ENCODE measurements at places on chromosomes 4 and X.

- no peak for DNase-seq
Measured at GRCh38 chrX:1493412-1493811, 40.7 kb upstream of the ASMTL start.

DNA sequence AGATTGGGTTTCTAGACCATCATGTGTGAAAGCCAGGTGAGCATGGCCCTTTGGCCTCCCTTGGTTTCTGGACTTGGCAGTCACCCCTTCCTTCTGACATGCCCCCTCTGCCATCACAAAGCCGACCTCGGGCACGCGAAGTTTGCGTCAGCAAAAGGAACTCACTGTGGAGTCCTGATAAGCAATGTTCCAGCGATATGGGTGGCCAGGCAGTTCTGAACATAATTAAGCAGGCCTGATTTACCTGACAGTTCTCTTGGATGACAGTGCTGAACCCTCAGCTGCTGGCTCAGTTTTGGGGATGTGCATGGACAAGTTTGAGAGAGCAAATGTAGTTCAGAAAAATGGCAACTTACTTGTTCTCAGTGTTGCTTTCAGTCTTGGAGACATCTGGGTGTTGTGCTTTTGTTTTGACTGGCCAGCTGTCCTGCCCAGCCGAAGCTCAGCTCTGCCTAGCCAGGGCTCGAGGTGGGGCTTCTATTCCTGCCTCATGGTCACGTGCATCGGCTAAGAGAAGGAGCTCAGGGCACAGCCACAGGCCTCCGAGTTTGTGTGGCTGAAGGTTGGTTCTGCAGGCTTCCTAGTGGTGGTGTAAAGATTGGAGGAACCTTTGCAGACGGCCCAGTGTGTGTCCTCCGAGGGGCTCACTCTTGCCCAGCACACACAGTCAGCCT is 78.3 kb downstream of the CLDN34 start:
- no peak for DNase-seq

- DNase-seq = no peak
Measured at GRCh38 chr4:173752610-173753230, 222.7 kb upstream of the HAND2 start.

- DNase-seq = no peak
Measured at GRCh38 chrX:120726294-120726693, 96.4 kb upstream of the C1GALT1C1 start.

GRCh38 chr4:76640353-76640910 is 205.4 kb downstream of the SHROOM3 start:
- DNase-seq = no peak

- no peak for DNase-seq
Measured at GRCh38 chr4:10099499-10100325, 16.9 kb downstream of the WDR1 start.

DNA sequence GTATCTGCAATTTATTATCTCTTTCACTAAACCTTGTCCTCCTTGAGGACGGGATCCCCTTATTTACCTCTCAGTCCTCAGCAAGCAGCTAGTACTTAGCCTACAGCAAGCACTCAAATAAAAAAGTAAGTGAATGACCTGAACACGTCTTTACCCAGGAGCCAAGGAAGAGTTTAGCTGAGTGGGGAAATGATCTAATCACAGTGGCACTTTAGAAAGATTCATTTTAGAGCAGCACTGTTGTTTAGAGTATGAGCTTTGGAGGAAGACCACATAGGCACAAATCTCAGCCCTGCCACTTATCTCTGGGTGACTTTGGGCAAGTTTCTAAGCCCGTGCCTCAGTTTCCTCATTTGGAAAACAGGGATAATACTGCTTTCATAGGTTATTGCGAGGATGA is 2.7 kb downstream of the FAM120C start:
- DNase-seq = no peak

- DNase-seq = no peak
Measured at GRCh38 chr4:127449449-127449848, 183.3 kb upstream of the INTU start.

GRCh38 chr4:184154199-184154598 is 63.5 kb downstream of the ENPP6 start:
- no peak for DNase-seq

- no peak for DNase-seq
Measured at GRCh38 chr4:73251384-73251783, 7.2 kb downstream of the ANKRD17 start.

GRCh38 chr4:101345596-101346350 is 1.6 kb downstream of the PPP3CA start:
- peak; percentile 58 for DNase-seq

DNA sequence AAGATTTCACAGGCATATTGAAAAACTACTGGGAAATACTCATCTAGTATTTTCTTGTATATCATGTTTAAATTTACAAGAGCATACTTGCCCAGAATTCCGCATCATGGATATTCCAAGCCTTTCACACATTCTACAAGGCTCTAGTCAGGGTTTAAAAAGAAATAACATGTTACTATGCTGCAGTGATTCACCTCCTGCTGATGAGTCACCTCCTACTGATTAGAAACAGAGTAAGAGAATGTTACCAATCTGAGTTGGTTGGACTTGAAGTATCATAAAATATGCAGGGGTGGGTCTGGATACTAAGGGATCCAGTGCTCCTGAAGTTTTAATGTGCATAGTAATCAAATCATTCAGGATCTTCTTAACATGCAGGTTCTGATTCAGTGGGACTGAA is 192.0 kb upstream of the ANK2 start:
- peak; percentile 24 for DNase-seq

DNA sequence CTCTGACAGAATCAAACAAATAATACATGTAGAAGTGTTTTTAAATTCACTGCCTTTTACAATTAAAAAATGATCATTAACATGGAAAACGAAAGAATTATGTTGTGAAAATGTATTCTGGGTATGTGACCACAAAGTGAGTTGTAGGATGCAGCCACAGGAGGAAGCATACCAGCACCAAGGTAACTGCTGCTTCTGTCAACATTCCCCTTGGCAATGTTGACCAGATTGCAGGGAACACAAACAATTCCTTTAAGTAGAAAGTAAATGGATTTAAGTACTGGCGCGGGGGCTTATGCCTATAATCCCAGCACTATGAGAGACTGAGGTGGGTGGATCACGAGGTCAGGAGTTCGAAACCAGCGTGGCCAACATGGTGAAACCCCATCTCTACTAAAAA is 1877.9 kb upstream of the PCDH7 start:
- no peak for DNase-seq

DNA sequence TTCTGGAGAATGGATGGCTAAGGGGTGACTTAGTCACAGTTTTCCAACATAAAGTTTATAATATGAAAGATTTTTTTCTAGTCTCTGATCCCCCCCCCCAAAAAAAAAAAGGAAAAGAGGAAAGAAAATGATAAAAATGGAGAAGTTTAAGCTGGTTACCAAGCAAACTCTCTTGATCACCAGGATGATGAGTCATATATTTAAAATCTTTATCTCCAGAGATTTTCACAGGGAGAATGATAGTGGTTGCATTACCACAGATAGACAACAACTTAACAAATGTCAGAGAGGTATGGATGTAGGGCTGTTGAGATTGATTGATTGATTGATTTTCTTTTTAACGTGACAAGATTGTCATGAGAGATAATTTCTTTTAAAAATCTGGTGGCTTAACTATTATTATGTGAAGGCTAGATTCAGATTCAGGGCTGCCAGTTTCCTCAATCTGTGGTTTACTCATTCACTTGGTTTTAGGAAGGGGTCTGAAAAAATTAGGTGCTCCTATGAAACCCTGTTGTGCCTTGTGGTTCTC is 13.3 kb upstream of the TEX13C start:
- no peak for DNase-seq

DNA sequence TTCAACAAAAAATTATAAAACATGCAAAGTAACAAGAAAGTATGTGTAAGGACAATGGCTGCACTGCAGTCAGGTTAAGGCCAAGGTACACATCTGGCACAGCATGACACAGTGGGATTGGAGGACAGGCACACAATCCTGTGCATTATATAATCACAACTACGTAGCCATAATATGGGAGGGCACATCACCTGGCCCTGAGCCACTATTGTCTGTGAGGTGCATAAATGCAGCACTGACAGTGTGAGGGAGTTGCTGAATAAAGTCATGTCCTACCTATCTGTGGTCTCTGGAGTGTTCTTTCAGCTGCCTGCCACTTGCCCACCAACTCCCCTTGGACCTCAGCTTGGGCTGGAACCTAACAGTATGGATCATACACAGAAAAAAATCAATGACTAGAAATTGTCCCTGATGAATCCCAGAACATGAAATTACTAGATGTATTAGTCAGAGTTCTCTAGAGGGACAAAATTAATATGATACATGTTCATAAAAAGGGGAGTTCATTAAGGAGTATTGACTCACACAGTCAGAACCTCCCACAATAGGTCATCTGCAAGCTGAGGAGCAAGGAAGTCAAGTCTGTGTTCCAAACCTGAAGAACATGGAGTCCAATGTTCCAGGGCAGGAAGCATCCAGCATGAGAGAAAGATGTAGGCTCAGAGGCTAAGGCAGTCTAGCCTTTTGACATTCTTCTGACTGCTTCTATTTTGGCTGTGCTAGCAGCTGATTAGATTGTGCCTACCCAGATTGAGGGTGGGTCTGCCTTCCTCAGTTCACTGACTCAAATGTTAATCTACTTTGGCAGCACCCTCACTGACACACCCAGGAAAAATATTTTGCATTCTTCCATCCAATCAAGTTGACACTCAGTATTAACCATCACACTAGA is 46.4 kb upstream of the KCTD8 start:
- no peak for DNase-seq

DNA sequence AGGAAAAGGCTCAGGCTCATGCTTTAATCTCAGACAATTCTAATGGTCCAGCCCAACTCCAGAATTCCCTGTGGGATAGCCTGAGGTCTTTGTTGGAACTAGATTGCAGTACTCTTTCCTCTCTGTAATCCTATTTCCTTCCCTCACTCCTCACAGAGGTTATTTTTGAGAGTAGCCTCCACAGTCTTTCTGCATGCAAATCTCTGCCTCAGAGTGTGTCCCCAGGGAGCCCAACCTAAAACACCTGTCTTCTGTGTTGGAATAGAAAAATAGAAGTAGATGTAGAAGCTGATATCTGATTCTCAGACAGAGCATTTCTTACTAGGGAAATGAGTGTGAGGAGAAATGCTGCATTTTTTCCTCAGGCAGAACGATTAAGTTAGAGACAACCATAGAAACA is 915.5 kb upstream of the EPHA5 start:
- no peak for DNase-seq

- DNase-seq = no peak
Measured at GRCh38 chrX:15401378-15401777, 17.2 kb upstream of the VEGFD start.

DNA sequence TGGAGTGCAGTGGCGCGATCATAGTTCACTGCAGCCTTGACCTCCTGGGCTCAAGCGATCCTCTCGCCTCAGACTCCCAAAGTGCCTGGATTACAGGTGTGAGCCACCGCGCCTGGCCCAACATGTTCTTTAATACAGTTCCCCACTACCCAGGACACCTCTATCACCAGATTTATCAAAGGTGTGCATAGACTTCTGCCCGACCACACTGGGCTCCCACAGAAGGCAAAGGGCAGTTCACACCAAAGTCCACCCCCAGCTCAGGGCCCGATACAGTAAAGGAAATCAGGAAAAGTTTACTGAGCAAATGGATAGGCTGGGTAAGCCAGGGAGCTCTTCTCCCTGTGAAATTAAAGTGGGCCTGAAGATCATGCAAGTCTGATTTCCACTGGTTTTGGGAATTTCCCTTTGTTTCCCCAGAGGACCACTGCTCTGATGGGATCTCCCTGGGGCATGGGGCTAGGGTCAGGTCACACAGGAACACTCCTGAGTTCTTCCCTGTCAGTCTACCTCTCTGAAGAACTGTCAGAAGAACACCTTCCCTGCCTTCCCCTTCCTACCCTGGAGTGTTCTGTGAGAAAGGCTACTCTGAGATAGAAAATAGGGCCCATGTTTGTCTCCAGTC is 17.7 kb upstream of the PIM2 start:
- no peak for DNase-seq

GRCh38 chrX:96551322-96551872 is 133.2 kb upstream of the DIAPH2 start:
- DNase-seq = no peak

- no peak for DNase-seq
Measured at GRCh38 chr4:138535316-138535715, 293.2 kb upstream of the SLC7A11 start.

- no peak for DNase-seq
Measured at GRCh38 chr4:16807355-16807754, 91.1 kb downstream of the LDB2 start.

GRCh38 chrX:49272421-49272820 is 2.8 kb downstream of the PPP1R3F start:
- DNase-seq = no peak

DNA sequence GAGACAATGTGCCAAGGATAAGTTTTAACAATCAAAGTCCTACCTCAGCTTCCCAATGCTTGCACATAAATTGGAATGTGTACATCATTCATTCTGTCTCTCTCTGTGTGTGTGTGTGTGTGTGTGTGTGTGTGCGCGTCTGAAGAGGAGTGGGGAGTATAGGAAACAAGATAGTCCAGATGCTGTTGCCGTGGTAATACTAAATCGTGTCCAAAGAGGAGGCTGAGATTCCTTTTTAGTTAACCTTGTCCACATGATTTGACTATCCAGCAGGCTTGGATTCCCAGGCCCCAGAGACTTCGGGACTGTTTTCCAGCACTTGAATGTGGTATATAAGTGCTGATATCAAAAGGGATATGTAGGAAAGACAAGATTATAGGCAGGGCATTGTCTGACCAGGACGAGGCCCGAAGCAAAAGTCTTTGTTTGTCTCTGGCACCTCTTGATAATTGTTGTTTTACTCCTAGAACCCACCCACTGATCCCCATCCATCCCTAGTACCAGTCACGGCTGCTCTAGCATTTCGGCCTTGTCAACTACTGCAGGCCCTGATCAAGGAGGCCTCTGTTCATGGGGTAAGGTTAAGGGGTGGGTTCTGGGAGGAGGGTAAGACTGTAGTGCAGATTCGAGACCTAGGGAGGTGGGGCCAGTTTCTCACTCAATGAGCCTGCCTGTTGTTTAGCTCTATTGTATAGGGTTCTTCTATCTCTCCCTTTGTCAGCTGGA is 3.9 kb downstream of the PLP1 start:
- no peak for DNase-seq

- no peak for DNase-seq
Measured at GRCh38 chr4:122010610-122011009, 58.8 kb upstream of the TRPC3 start.
